ENCODE measurements at places on chromosomes 4 and X. TPM values are rescaled to one million over a fixed set of nuclear protein-coding genes. Genes with fewer than 3 reads are reported as not detected.

FAM53A gene
- 2.1 TPM for polyA plus RNA-seq

DMP1 gene
- not detected for polyA plus RNA-seq

FAM184B gene
- 0.03 TPM for polyA plus RNA-seq

BANK1 gene
- 1.0 TPM for polyA plus RNA-seq

ESX1 gene
- polyA plus RNA-seq, result not detected

CENPVL1 gene
- polyA plus RNA-seq, result not detected

SSX2 gene
- not detected for polyA plus RNA-seq

ATP2B3 gene
- not detected for polyA plus RNA-seq

CYP2U1 gene
- polyA plus RNA-seq, result 3.1 TPM

RIBC1 gene
- not detected for polyA plus RNA-seq

DCAF8L1 gene
- polyA plus RNA-seq, result not detected

COL25A1 gene
- 1.2 TPM for polyA plus RNA-seq

IRS4 gene
- not detected for polyA plus RNA-seq

PAGE2 gene
- polyA plus RNA-seq, result not detected

C4orf50 gene
- 0.03 TPM for polyA plus RNA-seq

ZNF711 gene
- 2.1 TPM for polyA plus RNA-seq

CDKL2 gene
- polyA plus RNA-seq, result 0.45 TPM

DMRTC1 gene
- not detected for polyA plus RNA-seq

CXorf58 gene
- 0.15 TPM for polyA plus RNA-seq

IL15 gene
- polyA plus RNA-seq, result 8.7 TPM

MAP3K15 gene
- 0.90 TPM for polyA plus RNA-seq

ACE2 gene
- 1.7 TPM for polyA plus RNA-seq

TMPRSS11D gene
- polyA plus RNA-seq, result 0.18 TPM

ITM2A gene
- polyA plus RNA-seq, result 28.3 TPM

ENPEP gene
- 5.1 TPM for polyA plus RNA-seq

LRAT gene
- polyA plus RNA-seq, result 0.09 TPM

Measured in adipose tissue (tissue), 3 donors.